Stimulated activated CD8-positive, alpha-beta memory T cell treated with anti-CD3 and anti-CD28 coated beads, Interleukin-4, amount 100 ng/mL, for 4 hours (primary cell): ENCODE measurements at places on chromosomes 1 and 21.

- no peak for DNase-seq
Measured at GRCh38 chr21:21039624-21040170, 41.5 kb downstream of the NCAM2 start.

DNA sequence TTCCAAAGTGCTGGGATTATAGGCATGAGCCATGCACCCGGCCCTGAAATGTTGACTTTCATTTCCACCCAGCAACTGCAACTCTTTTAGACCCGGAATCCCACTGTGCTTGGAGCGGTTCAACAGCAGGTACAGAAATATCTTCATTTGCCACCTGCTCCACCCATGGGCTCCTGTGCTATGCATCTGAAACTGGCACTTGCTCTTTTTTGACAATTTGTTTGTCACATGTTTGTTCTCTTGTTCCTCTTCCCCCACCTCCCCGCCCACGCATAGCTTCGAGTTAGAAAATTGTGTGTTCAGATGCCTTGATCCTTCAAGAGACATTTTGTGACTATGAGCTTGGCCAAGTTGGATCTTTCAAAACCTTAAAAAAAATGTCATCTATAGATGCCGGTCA is 2.4 kb upstream of the IFNLR1 start:
- DNase-seq, result no peak

DNA sequence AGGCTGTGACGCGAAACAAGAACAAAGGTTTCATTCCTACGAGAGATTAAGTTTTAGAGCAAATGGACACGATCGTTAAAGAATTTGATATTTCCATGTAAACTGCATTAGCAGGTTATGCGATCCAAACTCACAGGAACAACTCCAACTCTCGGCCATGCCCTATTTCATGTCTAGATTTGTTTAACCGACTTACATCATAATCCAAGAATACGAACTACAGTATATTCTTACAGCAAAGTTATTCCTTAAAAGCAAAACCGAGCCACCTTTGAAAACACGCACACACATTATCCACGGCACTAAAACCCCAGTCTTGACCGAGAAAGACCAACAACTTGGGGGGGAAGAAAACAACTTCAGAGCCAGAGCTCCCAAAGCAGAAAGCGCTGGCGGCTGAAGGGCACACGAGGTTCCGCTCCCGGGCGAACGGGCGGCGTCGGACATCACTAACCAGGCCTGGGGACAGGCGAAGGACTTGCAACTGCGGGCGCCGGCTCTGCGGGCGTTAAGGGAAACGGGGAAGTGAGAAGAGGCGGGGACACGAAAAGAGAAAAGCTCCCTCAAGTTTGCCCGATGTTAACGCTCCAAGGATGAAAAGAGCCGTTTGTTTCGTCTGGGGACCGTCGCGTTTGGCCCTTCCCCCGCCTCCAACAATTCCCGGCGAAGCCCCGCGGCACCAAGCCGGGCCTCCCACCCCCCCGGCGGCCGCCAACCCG is 690 bp downstream of the B3GALNT2 start:
- no peak for DNase-seq

DNA sequence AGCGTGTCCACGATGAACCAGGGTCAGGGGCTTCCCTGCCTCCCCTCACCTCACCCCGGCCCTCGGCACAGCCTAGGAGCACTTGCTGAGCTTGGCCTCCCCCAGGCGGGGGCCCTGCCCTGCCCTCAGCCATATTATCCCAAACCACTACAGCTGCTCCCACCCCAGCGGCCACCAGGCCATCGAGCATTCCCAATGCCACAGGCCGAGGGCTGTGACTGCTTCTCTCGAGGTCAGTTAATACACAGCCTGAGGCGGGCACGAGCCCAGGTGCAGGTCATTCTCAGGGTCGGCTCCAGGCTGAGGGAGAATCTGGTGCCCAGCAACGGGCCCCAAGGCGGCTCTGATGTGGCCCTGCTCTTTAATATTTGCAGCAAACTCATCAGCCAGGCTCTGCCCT is 8.4 kb upstream of the GPR153 start:
- no peak for DNase-seq

- DNase-seq, result no peak
Measured at GRCh38 chr1:31272369-31272768, 24.2 kb downstream of the SNRNP40 start.

DNA sequence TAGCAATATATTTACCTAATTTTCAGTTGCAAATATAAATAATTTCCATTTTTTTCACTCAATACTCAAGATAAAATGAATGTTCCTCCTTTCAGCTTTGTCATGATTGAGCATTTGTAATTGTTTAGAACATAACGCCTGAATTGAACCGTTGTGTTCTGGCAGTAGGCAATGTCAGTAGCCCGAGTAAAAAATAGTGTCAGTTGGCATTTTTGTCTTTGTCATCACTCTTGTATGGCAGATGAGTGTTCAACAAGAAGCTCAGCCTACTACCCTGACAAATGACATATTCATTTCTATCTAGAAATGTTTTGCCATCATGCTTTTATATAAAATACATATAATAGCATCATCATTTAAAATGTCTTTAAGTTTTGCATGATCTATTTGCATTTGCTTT is 691.4 kb upstream of the NCAM2 start:
- DNase-seq, result no peak

GRCh38 chr1:246002725-246003441 is 504.2 kb downstream of the SMYD3 start:
- peak; percentile 77 for DNase-seq

GRCh38 chr1:187568067-187568466 is 739.3 kb downstream of the PLA2G4A start:
- DNase-seq, result no peak

GRCh38 chr1:41649396-41650027 is 165.0 kb upstream of the EDN2 start:
- no peak for DNase-seq

- no peak for DNase-seq
Measured at GRCh38 chr1:91779548-91780021, 106.4 kb downstream of the TGFBR3 start.

GRCh38 chr1:1344655-1345361 is 4.4 kb downstream of the DVL1 start:
- peak; percentile 49 for DNase-seq

GRCh38 chr1:229425564-229426159 is 8.2 kb downstream of the ACTA1 start:
- DNase-seq, result no peak

- DNase-seq, result no peak
Measured at GRCh38 chr1:222777977-222778376, 36.9 kb upstream of the DISP1 start.

DNA sequence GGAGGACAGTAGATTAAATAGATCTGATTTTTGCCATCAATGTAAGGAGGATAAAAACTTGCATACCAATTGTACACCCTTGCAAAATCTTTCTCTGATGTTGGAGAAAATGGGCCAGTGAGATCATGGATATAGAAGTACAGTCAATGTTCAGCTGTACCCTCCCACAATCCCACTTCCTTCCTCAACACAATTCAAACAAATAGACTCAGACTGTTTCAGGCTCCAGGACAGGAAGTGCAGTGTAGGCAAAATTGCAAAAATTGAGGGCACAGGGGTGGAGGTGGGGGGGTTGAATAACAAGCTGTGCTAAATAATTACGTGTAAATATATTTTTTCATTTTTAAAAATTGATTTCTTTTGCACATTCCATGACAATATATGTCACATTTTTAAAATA is 3.9 kb upstream of the IFI44 start:
- DNase-seq, result no peak

DNA sequence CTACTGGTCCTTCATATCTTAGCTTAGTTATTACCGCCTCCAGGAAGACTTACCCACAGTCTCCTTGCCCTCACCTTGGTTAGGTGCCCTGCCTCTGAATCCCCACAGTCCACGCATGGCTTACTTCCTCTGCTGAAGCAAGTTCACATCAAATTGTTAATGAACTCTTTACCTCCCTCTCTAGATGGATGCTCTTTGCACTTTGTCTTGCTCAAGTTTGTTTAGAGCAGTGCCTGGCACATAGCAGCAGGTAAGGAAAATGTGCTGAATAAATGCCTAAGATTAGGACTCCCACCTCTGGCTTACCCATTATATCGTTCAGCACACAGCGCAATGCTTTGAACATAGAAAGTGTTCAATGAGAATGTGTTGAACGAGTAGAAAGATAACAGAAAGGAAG is 90.5 kb downstream of the BEND5 start:
- DNase-seq, result no peak

GRCh38 chr1:183443011-183443410 is 24.8 kb upstream of the NMNAT2 start:
- no peak for DNase-seq

DNA sequence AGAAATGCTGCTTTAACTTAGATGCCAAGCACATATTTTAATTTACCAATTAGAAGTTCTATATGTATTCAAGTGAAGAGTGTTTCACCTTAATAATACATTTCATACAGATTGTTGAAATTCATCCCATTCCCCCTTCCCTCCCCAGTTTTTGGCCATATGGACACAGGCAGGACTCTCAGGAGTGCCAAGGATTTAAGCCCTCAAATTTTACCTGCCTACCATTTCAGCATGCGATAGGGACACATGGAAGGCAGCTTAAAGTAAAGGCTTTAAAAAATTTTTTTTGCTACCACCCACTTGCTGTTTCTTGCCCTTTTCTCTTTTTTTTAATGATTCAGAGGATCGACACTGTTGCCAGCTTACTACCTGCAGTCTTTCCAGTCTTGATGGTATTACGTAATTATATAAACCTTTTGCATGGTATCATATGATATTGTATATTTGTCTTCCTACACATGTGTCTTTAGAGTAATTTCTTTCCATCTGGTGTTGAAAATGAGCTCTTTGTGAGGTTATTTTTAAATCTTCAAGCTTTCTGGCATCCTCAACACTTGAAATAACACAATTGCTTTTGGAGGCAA is 7.0 kb downstream of the EPB41 start:
- DNase-seq, result no peak

GRCh38 chr1:194658090-194658439 is 1471.7 kb upstream of the B3GALT2 start:
- DNase-seq, result no peak
